CD4-positive, CD25-positive, alpha-beta regulatory T cell (primary cell): ENCODE measurements at places on chromosomes 2 and 18.

- peak; percentile 68 for DNase-seq
- peak overlapping the region; percentile 43 for H3K27ac ChIP-seq
- H3K27me3 ChIP-seq, result no peaks in the 10 kb centered on the region
- H3K36me3 ChIP-seq, result no peaks in the 10 kb centered on the region
- H3K4me1 ChIP-seq, result peaks cover 8% of the 10 kb centered on the region
- peak overlapping the region; percentile 79 for H3K4me3 ChIP-seq
These were observed 132.7 kb upstream of the XPO1 start for GRCh38 chr2:61670591-61671501.

- no peaks in the 10 kb centered on the region for H3K4me1 ChIP-seq
- H3K27me3 ChIP-seq, result no peaks in the 10 kb centered on the region
- no peak overlapping the region for H3K27ac ChIP-seq
- H3K4me3 ChIP-seq, result no peak overlapping the region
- H3K36me3 ChIP-seq, result no peaks in the 10 kb centered on the region
- no peak for DNase-seq
These were observed 249.4 kb downstream of the NRXN1 start for GRCh38 chr2:50782543-50782942.

DNA sequence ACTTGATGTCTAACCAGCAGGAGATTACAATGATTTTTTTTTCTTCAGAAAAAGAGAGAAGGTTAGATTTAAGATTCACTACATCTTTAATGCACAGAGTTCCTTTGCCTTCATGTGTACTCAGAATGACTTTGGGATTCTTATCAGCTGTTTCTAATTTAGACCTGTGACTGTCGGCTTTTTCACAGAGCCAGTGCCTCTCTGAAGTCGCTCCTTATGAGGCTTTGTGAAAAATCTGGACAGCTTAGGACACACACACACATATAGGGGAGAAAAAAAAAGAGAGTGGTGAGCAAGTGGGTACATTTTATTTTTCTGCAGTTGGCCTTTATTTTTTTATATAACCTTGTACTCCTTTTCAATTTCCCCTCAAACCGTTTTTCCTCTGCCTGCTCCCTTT, 893.1 kb upstream of the CELF4 start:
- no peak for DNase-seq
- no peak overlapping the region for H3K27ac ChIP-seq
- no peaks in the 10 kb centered on the region for H3K27me3 ChIP-seq
- no peak overlapping the region for H3K4me3 ChIP-seq
- H3K36me3 ChIP-seq, result no peaks in the 10 kb centered on the region
- H3K4me1 ChIP-seq, result no peaks in the 10 kb centered on the region

DNA sequence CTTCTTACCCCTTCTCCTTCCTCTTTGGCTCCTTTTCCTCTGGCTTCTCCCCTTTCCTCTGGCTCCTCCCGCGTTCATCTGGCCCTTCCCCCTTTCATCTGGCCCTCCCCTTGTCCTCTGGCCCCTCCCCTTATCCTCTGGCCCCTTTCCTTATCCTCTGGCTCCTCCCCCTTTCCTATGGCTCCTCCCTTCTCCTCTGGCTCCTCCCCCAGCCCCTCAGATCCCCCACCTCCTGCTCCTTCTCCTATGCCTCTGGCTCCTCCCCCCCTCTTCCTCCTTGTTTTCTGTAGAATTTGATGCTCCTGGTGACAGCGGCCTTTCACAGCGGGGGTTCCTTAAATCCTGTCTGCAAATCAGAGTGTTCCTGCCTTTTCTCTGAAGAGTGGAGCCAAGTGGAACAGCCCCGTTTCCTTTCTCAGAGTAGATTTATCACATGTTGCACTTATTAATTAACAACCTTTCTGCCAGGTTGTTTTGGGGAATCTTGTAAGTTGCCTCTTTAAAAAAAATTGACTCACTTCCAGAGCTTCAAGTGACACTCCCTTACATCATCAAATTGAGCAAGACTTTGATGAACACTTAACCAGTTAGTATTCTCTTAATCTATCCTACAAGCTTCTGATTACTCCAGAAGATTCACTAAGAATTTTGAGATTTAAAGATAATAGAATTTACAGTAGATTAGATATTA, 27.9 kb downstream of the FABP1 start:
- DNase-seq, result no peak

DNA sequence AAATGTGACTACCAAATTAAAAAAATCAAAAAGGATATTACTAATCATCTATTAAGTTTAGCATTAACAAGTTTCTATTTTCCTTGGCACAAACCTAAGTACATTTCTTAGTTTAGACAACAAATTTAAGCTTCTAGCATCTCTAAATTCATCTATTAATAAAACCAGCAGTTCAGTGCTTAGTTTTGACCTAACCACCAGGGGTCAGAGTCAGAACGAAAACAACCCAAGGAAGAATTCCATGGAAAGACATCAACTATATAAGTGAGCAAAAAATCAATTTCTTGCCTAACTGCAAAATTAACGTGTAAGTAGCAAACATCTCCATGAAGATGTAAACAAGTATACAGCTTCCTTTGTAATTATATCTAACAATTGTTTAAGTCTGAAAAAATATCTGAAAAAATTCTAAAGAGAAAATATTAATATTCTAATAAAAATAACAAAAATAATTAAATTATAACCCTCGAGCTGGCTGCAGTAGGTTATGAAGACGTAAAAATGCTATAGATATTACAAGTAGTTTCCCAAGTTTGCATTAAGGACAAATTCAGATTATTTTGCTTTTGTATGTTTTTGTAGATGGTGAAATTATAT, 83.7 kb downstream of the CERKL start:
- H3K4me3 ChIP-seq, result no peak overlapping the region
- H3K4me1 ChIP-seq, result no peaks in the 10 kb centered on the region
- peaks cover 8% of the 10 kb centered on the region for H3K27me3 ChIP-seq
- DNase-seq, result no peak
- H3K36me3 ChIP-seq, result no peaks in the 10 kb centered on the region
- no peak overlapping the region for H3K27ac ChIP-seq

DNA sequence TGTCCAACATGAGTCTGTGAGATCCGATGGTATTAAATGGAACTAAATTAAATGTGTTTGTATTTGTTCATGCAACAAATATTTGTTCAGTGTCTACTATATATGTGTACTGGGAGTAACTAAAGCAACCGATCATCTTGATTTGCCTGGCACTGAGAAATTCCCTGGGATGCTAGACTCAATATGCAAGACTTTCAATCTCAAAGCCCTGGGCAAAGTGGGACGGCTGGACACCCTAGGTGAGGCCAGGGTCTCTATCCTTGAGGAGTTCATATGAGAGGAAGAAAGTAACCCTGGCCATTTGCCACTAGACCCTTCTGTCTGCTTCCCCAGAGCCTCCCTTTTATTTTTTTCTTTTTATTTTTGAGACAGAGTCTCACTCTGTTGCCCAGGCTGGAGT, 44.0 kb upstream of the HPCAL1 start:
- no peak overlapping the region for H3K27ac ChIP-seq
- H3K36me3 ChIP-seq, result no peaks in the 10 kb centered on the region
- no peaks in the 10 kb centered on the region for H3K27me3 ChIP-seq
- H3K4me3 ChIP-seq, result no peak overlapping the region
- no peaks in the 10 kb centered on the region for H3K4me1 ChIP-seq

DNA sequence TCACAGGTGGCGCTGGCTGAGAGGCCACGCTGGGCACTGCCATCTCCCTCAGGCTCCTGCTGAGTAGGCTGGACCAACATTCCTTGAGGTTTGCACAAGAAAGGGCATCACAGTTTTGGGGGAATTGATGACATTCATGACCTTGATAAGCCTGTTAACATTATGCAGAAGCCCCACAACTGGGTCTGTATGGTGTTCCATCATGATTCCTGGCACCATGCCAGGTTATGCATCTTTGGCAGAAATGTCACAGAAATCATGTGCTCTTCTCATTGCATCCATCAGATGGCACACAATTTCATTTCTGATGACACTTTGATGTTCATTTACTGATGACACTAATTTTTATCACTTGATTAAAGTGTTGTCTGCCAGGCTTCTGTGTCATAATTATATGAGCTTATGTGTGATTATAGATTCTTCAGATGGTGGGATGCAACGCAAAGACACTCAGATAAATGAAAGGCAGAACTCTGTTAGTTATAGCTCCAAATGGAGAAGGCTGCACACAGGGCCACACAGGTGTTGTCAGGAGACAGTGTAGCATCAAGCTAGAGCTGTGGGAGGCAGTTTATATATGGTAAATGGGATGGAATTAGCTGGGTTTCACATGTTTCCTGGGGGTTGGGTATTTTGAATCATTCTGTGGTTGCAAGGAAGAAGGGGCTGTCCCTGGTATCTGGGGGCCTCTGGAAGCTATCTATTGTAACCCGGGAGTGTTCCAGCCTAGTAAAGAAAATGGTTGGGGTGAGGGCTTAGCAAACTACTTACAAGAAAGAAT, 191.3 kb downstream of the SLC39A10 start:
- H3K36me3 ChIP-seq, result no peaks in the 10 kb centered on the region
- no peaks in the 10 kb centered on the region for H3K27me3 ChIP-seq
- peak; percentile 21 for DNase-seq
- no peaks in the 10 kb centered on the region for H3K4me1 ChIP-seq
- H3K27ac ChIP-seq, result no peak overlapping the region
- H3K4me3 ChIP-seq, result no peak overlapping the region

GRCh38 chr2:186912979-186913378, 64.0 kb upstream of the ZSWIM2 start:
- H3K4me1 ChIP-seq, result no peaks in the 10 kb centered on the region
- H3K27ac ChIP-seq, result no peak overlapping the region
- DNase-seq, result no peak

DNA sequence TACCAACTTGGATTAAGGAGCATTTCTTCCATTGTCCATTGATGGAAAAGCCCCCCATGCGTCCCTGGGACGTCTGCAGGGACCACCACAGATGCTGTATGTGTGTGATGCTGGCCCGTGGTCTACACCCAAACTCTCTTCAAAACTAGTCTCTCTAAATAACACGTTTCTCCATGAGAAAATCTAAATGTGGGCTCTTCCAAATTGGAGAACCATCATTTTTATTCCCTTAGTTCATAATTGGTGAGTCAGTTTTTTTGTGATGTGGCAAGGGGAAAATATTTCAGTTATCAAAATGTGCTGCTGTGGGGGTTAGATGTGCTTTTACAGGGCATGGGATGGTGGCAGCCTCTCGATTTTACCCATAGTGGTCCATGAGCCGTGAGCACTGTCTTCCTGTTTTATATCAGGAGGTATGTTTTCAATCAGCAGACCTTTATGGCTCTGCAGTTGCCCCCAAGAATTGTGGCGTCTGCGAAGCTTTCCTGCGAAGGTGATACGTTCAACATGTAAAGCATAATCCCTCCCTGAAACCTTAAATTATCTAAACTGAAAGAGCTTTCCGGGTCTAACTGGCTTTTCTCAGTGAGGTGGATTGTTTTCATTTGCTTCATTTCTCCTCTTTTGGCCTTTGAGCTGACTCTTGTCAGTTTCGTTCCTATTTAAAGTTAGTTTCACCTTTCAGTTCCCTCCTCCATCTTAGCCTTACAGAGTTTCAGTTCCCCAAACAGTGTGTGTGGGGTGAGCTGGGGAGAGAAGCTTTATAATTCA, 78.4 kb downstream of the SETBP1 start:
- DNase-seq, result peak; percentile 76
- peaks cover 18% of the 10 kb centered on the region for H3K4me1 ChIP-seq
- H3K27me3 ChIP-seq, result no peaks in the 10 kb centered on the region
- H3K36me3 ChIP-seq, result no peaks in the 10 kb centered on the region
- H3K4me3 ChIP-seq, result peak overlapping the region; percentile 79

DNA sequence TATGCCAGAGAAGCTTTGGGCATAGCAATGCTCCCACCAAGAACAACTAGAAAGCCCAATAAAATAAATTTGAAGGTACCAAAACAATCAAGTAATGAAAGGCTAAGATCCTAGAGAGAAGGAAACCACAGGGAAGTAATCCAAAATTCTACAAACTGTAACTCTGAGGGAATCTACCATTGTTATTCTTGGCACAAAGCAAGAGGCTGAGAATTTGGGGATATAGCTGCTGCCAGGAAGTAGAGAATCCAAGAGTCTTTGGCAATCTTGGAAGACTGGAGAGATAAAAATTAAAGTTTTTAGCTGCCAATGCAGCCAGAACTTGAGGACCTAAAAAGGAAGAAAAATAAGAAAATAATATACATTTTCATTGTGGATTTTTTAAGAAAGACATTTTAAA, 68.5 kb downstream of the PIGN start:
- H3K36me3 ChIP-seq, result peaks cover 5% of the 10 kb centered on the region
- H3K27me3 ChIP-seq, result no peaks in the 10 kb centered on the region
- no peak for DNase-seq
- no peak overlapping the region for H3K27ac ChIP-seq

- no peak overlapping the region for H3K4me3 ChIP-seq
- H3K27ac ChIP-seq, result no peak overlapping the region
- no peaks in the 10 kb centered on the region for H3K27me3 ChIP-seq
- no peaks in the 10 kb centered on the region for H3K4me1 ChIP-seq
- H3K36me3 ChIP-seq, result no peaks in the 10 kb centered on the region
These were observed 21.4 kb upstream of the PTPRM start for GRCh38 chr18:7545734-7546133.

GRCh38 chr2:177759443-177759842, 313.1 kb downstream of the PDE11A start:
- no peak overlapping the region for H3K4me3 ChIP-seq
- no peak overlapping the region for H3K27ac ChIP-seq
- DNase-seq, result no peak
- H3K36me3 ChIP-seq, result no peaks in the 10 kb centered on the region

DNA sequence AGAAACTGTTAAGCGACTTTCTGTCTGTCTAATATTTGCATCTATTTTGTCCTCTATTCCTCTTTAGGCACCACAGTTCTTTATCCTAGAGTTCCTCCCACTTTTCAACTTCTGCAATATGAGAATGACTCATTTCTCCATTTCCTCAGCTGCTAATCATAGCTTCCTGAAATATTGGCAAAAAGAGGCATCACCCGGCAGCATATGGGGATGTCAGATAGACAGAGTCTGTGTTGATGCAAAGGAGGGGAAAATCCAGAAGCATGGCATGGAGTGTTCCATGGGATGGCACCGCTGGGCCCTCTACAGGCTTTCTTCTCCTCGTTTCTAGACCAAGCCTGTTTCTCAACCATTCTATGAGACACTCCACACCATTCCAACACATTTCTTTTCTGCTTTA, 93.4 kb downstream of the DOCK10 start:
- peak overlapping the region; percentile 88 for H3K27ac ChIP-seq
- peak overlapping the region; percentile 45 for H3K4me3 ChIP-seq
- H3K27me3 ChIP-seq, result no peaks in the 10 kb centered on the region
- H3K4me1 ChIP-seq, result peaks cover 61% of the 10 kb centered on the region
- DNase-seq, result no peak

- H3K4me3 ChIP-seq, result no peak overlapping the region
- DNase-seq, result no peak
- H3K4me1 ChIP-seq, result no peaks in the 10 kb centered on the region
- H3K36me3 ChIP-seq, result no peaks in the 10 kb centered on the region
- H3K27ac ChIP-seq, result no peak overlapping the region
These were observed 5.4 kb downstream of the AGXT start for GRCh38 chr2:240873805-240874714.
